ENCODE measurements at places on chromosomes 1 and 21.
A peak's percentile ranks its signal among the peaks of the same experiment; 100 is the strongest.

- no peak for DNase-seq
Measured at GRCh38 chr1:179380299-179380698, 14.5 kb downstream of the AXDND1 start.

- no peak for DNase-seq
Measured at GRCh38 chr1:188128761-188129160, 1300.0 kb downstream of the PLA2G4A start.

- DNase-seq, result peak; percentile 79
Measured at GRCh38 chr1:94621395-94621794, 79.8 kb upstream of the F3 start.

DNA sequence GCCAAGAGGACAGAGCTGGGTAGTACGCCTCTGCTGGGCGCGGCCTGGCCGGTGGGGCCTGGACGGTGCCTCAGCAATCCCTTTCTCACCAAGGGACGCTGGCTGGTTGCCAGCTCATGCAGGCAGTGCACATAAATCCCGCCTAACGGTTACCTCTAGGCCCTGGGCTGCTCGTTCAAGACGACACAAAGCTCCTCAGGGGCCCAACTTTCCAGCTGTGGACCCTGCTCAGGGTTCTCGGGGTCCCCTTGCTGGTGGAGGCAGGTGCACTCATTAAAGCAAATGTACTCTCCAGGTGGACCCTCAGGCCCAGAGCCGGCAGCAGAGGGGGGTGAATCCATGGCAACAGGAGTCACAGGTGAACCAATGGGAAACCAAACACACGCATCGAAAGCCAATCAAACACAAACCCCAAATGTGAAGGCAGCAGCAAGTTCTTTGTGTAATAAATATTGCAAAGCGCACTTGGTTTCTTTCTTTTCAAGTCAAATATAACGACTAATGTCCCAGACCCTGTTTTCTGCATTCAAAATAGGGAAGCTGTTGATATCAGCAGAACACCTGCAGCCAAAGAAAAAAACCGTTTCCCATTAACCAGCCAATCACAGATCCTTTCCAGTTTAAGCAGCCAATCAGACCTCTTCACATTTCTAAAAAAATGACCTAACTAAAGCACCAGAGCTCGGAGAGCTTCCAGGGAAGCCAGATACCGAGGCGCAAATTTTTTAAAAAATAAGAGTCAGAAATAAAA, 26.1 kb upstream of the CLSTN1 start:
- no peak for DNase-seq

GRCh38 chr1:111754984-111755330, 744 bp upstream of the DDX20 start:
- DNase-seq, result peak; percentile 49

GRCh38 chr1:77030401-77031105, 163.3 kb downstream of the ST6GALNAC5 start:
- DNase-seq, result no peak

DNA sequence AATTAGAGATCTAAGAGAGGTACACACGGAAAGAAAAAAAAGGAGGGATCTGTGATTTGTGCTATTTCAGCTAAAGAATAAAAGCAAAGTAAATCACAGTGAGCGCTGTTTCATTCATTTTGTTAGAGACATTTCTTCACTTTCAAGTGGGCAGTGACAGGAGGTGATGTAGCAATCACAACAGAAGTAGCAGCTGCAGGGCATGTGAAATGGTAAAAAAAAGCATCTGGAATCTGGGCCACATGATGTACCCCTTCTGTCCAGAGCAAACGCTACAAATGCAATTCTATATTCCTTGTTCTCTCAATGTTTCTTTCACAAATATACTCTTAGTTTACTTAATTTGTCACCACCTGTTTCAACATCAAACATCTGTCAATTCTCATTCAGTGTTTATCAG, 786.5 kb downstream of the LRRIQ3 start:
- no peak for DNase-seq

GRCh38 chr1:53127546-53127945, 14.9 kb downstream of the SLC1A7 start:
- peak; percentile 5 for DNase-seq

GRCh38 chr1:59901770-59902388, 24.7 kb downstream of the CYP2J2 start:
- no peak for DNase-seq

DNA sequence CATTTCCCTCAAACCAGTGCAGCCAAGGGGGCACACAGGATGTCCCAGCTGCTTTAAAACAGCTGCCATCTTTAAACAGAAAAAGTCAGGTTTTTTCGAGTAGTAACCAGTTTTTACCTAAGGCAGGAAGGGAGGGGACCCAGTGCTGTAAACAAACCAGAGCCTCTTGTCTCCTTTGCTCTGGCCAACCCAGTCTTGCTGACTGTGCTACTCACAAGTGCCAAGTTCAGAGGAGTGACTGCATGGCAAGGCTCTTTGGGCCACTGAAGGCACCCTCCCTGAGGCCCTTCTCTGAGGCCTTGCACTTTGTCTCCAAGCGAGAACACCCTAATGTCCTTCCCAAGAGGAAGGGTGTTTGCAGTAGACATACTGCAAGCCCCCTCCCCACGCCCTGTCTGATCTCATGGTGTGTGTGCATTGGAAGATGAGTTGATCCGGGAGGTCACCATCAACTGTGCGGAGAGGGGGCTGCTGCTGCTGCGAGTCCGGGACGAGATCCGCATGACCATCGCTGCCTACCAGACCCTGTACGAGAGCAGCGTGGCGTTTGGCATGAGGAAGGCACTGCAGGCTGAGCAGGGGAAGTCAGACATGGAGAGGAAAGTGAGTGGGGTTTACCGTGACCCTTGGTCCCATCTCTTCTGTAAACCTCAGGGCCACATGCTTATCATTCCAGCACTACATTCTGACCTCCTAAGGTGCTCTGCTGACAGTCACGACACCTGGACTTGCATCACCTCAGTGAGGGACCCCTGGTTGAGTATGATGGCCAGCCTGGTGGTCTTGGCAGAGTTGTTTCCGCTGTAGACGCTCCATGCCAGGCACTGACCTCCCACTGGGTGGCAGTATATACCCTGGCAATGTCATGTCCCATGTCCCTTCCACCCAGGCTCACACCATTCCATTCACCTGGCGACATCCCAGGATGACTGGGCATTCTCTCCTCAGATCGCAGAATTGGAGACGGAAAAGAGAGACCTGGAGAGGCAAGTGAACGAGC, 4.7 kb downstream of the DNALI1 start:
- no peak for DNase-seq

DNA sequence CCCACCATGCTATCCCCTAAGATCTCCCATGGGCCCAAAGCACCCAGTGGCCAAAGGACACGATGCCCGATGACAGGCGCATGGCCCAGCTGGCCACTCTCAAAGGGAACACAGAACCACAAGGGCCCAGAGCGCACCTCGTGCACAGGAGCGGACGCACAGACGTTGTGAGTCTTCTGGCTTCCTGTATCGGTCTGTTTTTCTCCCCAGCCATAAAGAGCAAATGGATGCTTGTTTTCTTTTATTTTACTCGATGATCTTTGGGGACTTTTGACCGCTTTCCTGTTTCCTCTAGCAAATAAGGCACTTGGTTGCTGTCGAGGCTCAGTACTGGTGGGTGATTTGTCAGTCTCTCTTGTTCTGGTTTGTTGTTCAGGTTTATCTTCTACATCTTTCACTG, 16.2 kb downstream of the CCSAP start:
- DNase-seq, result no peak

DNA sequence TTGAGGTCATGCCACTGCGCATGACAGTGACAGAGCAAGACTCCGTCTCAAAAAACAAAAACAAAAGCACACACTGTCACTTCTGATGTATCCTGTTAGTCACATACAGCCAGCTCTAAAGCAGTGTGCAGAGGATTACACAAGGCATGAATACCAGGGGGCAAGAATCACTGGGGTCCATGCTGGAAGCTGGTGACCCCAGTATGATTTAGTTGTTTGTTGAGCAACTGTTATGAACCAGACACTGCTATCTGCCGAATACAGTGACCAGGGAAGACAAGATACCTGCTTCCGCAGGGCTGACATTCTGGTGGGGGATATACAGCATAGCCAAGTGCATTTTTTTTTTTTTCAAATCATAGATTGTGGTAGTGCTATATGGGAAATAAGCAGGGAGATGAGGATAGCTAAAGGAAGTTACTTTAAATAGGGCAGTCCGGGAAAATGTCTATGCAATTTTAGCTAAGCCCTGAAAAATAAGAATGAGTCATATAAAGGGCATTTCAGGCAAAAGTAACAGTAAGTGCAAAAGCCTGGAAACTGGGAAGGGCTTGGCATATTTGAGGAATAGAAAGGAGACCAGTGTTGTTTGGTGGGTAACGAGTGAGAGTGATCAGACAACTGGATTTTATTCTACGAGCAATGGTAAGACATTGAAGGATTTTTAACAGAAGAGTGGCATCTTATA, 69.7 kb downstream of the ADSS2 start:
- DNase-seq, result no peak

DNA sequence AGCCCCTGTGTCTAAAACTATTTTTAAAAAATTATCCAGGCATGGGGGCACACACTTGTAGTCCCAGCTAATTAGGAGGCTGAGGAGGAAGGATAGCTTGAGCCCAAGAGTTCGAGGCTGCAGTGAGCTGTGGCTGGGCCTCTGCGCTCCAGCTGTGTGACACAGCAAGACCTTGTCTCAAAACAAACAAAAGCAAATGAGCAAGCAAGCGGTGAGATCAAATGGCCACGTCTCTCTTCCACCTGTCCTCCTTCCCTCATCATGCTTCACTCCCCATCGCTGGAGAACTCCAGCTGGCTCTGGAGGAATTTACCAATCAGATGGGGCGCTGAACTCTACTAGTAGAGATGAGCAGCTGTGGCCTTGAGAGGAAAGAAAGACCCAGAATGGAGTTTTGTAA, 14.0 kb upstream of the REN start:
- DNase-seq, result no peak

DNA sequence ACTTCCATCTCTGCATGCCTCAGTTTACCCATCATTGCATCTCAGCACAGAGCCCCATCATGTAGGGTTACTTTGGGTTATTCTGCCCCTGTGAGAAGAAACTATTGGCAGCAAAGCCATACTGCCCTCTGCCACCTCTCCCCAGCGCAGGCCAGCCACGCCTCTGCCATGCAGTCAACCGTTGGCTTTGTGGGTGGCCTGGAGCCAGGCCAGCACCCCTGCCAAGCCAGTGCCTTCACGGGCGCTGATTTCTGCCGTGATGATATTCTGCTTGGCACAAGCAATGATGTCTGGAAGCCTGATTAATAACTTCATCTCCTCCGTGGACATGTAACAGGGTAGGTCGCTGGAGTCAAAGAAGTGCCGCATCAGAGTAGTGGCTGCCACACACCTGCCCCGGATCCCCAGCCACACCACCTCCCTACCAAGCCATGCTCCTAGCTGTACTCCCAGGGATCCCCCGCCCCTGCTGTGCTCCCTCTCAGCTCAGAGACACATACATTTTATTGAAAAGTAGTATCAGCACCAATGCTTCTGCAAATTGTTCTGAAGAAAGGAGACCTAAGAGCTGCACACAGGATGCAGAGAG, 15.0 kb upstream of the CEP85 start:
- DNase-seq, result peak; percentile 41

- peak; percentile 26 for DNase-seq
Measured at GRCh38 chr1:7218210-7218832, 433.1 kb downstream of the CAMTA1 start.

DNA sequence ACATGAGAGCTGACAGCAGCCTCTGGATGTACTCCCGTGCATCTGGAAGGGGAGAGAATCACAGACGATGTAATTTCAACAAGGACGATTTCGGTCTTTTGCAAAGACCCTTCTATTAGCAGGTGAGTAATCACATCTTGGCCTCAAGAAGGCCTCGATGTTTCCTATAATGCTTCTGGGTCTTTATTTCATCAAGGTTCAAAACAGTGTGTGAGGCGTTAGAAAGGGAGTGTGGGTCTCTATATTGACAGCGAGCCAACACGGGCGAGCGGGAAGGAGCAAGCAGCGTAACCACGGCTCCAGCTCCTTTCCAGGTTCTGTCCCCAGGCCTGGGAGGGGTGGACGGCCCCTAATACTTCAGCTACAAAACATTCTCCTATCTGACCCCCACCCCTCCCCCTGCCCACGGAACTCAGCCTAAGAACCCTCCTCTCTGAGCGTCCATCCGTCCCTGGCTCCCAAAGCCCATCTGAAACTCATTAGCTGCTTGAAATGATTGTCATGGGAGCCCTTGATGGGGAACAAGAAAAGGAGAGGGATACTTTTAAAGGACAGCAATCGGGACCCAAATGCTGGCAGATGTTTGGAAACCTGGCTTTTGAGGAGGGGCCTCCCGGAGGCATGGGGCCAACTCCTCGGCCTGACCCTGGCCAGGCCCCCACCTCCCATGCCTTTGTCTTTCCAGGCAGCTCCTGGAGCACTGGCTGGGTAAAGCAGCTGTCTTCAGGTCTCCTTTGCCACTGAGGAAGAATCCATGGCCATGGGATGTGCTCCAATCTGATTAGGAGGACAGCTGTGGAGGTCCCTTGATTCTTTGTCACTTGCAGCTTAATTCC, 250.8 kb downstream of the FOXD2 start:
- DNase-seq, result no peak

Measured in transverse colon (tissue), 4 donors.